Activated CD4-positive, alpha-beta memory T cell treated with anti-CD3 and anti-CD28 coated beads for 36 hours (primary cell): ENCODE measurements at places on chromosomes 13 and 19. TPM values are rescaled to one million over a fixed set of nuclear protein-coding genes. Genes with fewer than 3 reads are reported as not detected.

DNA sequence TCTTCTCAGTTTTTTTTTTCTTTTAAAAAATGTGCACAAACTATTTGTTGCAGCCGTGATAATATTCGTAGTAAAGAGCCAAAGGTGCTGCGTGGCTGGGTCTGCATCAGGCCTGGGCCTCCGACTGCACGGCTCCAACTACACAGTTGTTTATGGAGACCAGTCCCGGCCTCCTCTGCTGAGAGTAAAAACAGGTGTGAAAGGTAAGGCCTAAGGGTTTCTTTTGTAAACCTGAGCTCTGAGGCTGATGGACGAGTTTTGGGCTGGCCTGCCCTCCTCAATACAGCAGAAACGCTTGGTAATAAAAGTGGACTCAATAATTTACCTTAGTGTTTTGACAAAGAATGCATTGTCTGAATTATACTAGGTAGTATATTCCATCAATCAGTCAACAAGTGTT lies 3.9 kb downstream of the MBNL2 start:
- H3K27ac ChIP-seq: peak overlapping the region; percentile 91
- peaks cover 2% of the 10 kb centered on the region for H3K36me3 ChIP-seq
- H3K27me3 ChIP-seq: no peaks in the 10 kb centered on the region
- no peak for DNase-seq
- H3K4me1 ChIP-seq: peaks cover 49% of the 10 kb centered on the region

DNA sequence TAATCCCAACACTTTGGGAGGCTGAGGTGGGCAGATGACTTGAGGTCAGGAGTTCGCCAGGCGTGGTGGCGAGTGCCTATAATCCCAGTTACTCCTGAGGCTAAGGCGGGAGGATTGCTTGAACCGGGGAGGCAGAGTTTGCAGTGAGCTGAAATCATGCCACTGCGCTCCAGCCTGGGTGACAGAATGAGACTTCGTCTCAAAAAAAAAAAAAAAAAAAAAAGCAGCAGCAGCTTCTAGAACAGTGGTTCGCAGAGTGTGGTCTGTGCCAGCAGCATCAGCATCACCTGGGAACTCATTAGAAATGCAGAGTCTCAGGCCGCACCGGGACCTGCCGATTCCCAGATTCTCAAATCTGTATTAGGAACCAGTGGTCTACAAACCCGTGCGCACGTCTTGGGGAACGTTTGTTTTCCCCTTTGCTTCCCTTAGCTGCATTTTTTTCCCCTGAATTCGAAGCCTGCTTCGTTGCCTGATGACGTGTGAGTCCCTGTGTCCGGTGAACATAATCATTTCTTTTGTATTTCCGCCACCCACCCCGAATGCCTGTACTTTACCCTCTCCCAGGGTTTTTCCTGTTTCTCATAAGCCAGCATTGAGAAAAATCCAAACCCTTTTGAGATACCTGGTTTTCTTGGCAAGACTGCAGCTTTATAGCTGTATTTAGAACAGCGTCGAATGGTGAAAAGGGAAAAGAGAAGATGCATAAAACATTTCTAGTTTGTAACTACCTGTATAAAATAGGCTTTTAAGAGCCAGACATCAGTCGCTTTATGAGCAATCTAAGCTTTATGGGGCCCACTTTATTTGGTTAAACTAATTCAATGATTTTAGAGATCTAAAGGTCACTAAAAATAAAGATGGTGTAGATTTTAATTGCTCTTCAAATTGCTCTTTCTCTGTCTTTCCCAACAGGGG lies 49.8 kb downstream of the BICRA start:
- no peak overlapping the region for H3K4me3 ChIP-seq
- no peaks in the 10 kb centered on the region for H3K27me3 ChIP-seq
- DNase-seq: no peak
- H3K27ac ChIP-seq: no peak overlapping the region

DNA sequence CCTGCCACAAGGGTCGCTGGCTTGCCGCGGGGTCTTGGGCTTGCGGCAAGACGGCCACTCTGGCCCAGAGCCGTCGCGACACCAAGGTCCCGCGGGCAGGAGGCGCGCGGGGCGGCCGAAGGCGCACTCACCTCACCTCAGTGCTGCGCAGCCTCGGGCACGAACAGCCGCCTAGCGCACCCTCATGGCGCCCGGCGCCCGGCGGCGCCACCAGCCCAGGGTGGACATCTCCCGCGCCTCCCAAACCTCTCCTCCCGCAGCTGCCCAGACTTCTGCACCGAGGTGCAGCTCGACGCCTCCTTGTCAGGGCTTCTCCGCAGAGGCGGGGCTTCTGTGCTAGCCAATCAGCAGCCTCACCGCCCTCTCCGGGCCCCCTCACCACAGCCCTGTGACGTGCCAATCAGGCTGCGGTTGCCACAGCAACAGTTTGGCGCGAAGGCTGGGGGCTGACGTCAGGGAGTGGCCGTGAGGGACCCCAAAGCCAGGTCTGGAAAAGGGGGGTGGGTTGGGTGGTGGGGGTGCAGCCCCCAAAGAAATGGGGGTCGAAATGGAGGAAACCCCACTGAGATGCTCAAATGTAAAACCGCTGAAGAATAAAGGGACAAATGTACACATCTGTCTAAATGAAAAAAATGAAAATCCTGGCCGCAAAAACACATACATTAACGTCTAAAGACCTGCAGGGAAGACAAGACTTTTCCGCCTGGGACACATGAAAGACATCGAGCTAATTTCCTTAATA lies at the start of the genes PEG3 and ZIM2:
Gene PEG3 (minus strand): TSS at position 276 of the 742 bp plus-strand sequence. CDS start 16,071 bp downstream, outside the sequence.
Gene ZIM2 (minus strand): TSS at position 276 of the 742 bp plus-strand sequence. CDS start 16,449 bp downstream, outside the sequence.
- DNase-seq: no peak
- H3K4me3 ChIP-seq: no peak within 1 kb of the TSS
- peaks cover 27% of the 10 kb centered on the region for H3K36me3 ChIP-seq

The ZNF154 gene
- 0.61 TPM for total RNA-seq

The LRRC63 gene
- 0.63 TPM for total RNA-seq
